ENCODE measurements at places on chromosomes 4 and X.

DNA sequence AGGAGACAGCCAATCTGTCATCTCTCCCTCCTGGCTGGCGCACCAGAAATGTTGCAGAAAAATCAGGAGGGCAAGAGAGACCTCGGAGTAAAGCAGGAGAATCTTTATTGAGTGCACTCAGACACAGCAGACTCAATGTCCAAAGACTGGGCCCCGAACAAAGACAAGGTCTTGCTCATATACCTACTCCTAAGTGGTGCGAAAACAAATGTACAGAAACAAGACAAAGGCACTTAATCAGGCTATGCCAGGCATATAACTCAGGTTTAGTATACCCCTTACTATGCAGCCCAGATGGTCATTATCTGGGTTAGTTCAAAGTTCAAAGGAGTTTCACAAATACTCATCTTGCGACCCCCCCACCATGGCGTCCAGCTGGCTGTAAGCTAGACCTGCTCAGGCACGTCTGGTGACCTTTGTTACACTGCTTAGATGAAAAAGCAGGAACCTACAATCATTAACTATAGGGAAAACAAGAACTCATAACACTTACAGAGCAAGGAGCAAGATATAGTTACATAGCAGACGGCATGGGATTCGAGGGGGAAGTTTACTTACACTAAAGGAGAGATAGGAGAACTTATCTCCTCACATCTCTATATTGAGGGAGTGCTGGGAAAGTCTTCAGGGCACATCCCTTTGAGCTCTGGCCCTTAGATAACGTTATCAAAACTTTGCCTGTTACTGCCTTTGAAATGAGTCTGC is 27.5 kb downstream of the SULT1E1 start:
- DNase-seq = no peak

- no peak for DNase-seq
Measured at GRCh38 chr4:171622729-171623128, 190.5 kb upstream of the GALNTL6 start.

- DNase-seq = no peak
Measured at GRCh38 chr4:68123525-68123924, 6.1 kb downstream of the TMPRSS11F start.

GRCh38 chrX:127011629-127012028 is 192.1 kb downstream of the PRR32 start:
- no peak for DNase-seq

DNA sequence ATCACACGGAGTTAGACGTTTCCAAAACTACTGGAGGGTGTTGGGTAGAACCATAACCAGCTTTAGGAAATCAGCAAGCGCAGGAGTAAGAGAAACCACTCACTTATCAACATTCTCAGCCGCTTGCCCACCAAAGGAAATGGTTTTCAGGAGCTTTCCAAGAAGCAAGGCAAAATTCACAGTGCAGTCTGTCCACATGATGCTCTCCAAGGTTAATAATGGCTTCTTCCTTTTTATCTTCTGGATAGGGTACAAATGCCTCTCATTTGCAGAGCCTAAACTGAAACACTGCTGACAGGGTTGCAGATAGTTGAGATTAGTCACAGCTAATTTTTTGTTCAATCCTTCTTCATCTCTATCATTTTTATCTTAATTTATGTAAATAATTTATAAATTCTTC is 705.4 kb downstream of the RAB28 start:
- no peak for DNase-seq

GRCh38 chrX:97787311-97787710 is 903.6 kb downstream of the RPA4 start:
- no peak for DNase-seq

DNA sequence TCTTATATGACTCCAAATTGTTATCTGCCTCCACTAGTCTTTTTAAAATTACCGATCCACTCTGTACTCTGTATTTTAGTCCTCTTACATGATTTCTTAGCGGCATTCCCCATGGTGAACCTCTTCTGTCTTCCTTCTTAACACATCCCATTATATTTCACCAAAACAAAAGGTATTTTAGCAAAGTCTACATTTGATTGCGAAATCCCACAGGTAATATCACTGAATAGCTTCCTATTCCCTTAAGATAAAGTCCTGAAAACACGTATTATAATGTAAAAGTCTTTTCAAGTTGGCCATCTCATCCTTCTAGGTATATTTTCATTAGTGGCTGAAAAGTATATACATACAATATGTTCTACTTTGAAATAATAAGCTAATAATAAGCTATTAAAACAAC is 2016.0 kb upstream of the IGFBP7 start:
- no peak for DNase-seq

GRCh38 chr4:14965071-14965470 is 37.2 kb upstream of the CPEB2 start:
- no peak for DNase-seq

GRCh38 chr4:82044141-82044993 is 329.4 kb downstream of the HNRNPD start:
- DNase-seq = peak; percentile 57

- no peak for DNase-seq
Measured at GRCh38 chrX:39726771-39727170, 371.0 kb downstream of the BCOR start.

DNA sequence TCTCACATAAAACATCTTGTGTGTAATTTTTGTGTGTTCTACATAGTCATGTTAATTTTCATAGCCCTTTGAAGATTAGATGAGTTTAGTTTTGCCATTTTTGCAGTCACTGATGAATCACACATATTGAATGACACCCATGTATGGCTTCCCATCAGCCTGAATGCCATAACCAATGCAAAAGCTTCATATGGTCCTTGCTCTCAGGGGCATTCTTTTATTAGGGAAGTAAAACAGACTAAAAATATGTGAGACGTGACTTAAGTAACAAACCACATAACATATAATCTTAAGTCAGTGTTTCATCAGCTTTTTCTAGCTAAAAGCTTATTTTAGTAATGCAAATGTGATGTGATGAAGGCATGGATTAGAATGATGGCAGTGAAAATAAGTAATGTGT is 8.2 kb downstream of the SLC25A4 start:
- no peak for DNase-seq

DNA sequence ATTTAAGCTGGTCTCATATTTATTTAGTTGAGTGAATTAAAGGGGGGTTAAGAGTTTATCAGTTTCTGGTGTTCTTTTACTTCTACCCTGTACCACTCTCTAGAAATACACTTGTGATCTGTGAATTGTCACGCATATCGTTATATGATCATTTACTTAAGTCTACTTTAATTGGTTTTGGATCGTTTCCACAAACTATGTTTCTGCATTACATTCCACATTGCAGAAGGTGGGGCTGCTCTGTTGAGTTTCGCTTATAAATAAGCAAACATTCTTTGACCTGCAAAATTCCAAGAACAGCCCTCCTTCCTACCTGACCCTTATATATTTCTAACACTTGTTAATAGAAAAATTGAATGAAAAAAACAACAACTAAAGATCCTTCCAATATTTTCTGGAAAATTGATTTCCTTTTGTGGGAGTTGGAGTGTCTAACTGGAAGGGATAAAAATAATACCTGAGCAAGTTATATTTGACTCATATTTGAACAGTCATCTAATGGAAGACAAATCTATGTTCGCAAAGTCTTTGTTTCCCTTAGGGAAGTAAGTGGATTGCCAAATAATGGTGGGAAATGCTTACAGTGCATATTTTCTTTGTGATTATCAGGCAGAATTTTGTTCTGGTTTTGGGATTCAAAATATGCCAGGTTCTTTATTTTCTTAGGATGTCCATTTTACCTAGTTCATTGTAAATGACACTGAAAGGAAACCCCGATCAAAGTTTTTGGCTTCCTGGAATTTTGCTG is 152.7 kb downstream of the RELL1 start:
- DNase-seq = no peak

- DNase-seq = no peak
Measured at GRCh38 chr4:3756343-3757059, 9.7 kb upstream of the ADRA2C start.

- no peak for DNase-seq
Measured at GRCh38 chr4:146338512-146338911, 124.2 kb downstream of the REELD1 start.

GRCh38 chr4:185213877-185214276 is 4.5 kb downstream of the SNX25 start:
- no peak for DNase-seq

DNA sequence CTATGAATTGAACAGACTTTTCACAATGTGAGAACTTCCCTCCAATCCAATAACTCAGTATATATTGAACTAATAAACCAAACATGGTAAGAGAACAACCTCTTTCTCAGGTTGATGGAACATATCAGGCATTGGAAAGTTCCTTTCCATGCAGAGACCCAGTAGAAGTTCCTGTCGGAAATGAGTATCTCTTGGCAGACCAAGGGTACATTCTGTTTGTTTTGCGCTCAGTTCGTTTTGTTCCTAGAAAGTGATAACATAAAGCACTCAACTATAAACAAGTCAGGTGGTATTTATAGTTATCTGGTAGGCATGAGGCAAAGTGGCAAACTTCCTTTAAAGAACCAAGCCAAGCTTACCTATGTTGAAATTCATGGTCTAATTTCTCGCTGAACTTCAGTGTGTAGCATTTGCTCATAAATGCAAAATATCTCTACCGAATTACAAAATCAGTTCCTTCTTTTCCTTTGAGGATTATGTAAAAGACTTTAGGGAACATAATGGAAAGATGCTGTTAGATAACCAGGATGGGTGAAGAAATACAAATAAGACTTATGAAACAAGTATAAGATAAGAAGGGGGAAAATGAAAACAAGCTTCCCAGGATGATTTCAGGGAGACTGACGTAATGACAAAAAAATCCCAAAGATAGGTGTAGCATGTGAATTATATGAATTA is 120.3 kb downstream of the ARHGAP24 start:
- DNase-seq = no peak

DNA sequence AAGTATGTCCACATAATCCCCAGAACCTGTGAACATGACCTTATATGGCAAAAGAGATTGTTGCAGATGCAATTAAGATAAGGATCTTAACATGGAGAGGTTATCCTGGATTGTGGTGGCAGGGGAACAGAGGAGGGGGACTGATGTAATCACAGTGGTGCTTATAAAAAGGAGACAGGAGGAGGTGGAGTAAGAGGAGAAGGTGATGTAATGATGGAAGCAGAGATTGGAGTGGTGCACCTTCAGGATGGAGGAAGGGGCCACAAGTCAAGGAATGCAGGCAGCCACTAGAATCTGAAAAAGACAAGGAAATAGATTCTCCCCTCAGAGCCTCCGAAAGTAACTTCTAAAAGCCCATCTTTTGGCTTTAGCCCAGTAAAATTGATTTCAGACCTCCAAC is 388.4 kb downstream of the BCOR start:
- no peak for DNase-seq

GRCh38 chrX:133364196-133364595 is 51.1 kb downstream of the GPC4 start:
- DNase-seq = no peak
